Fibroblast of gingiva (primary cell): ENCODE measurements at places on chromosomes 11 and 22.
A peak's percentile ranks its signal among the peaks of the same experiment; 100 is the strongest.

- DNase-seq: peak; percentile 47
Measured at GRCh38 chr11:61917334-61918109, at the start of gene RAB3IL1. RAB3IL1 (minus strand) TSS chr11:61917566; CDS start chr11:61917367, 199 bp downstream.

GRCh38 chr22:30922151-30922611, 46.4 kb downstream of the MORC2 start:
- DNase-seq: peak; percentile 62

GRCh38 chr11:127632546-127632945, 632.0 kb upstream of the KIRREL3 start:
- DNase-seq: no peak

- DNase-seq: no peak
Measured at GRCh38 chr11:43547889-43548381, 132.6 kb upstream of the HSD17B12 start.

DNA sequence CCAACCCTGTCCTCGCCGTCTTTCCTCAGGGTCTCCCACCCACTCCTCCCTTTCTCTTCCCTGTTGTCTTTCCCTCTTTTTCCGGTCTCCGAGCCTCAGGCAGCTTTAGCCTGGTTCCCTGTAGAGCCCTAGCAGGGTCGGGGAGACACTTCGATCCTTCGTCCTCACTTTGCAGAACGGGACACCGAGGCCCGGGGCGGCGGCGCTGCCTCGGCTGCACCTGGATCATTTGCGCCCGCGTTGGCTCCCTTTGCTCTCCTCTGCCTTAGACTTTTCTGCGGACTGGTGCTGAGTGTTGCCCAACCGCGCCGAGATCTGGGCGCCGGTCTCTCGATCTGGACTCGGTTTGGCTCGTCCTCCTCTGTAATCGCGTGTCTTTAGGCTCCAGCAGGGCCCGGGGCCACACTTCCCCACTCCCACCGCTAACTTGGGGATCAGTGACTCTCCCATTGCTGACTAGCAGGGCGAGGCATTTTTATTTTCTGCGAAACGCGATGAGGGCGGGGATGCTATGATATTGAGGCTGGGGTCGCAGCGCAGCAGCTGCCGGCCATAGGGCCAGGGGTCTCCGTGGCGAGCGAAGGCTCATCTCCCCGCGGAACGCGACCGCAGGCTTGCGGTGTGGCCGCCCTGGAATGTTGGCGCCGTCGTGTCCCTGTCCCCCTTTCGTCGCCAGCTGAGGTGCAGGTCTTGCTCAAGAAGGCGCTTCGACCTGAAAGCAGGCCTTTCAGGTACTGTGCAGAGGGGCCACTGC, 1.6 kb upstream of the E2F8 start:
- no peak for DNase-seq

- DNase-seq: no peak
Measured at GRCh38 chr11:57148621-57149020, 33.1 kb upstream of the LRRC55 start.
